CD4-positive, CD25-positive, alpha-beta regulatory T cell (primary cell): ENCODE measurements at places on chromosomes 1 and 21.

- DNase-seq: no peak
Observed at GRCh38 chr1:59046730-59047157, 250.2 kb upstream of the FGGY start.

DNA sequence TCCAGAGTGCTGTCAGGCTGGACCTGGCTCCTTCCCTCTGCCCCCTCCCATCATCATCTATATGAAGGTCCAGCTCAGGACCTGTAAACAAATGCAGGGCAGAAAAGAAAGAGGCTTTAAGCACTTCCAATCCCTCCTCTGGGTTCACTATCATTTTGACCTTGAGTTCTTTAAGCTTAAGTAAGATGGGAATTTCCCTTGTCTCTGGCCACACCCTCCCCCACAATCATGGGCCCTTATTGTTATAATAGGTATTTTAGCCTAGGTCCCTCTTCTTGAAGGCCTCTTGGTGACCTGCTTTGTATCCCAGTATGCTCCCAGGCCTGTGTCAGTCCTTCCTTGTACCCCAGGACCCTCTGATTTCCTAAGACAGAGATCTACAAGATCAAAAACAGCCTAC, 45.1 kb upstream of the EPS15 start:
- peak; percentile 27 for DNase-seq

DNA sequence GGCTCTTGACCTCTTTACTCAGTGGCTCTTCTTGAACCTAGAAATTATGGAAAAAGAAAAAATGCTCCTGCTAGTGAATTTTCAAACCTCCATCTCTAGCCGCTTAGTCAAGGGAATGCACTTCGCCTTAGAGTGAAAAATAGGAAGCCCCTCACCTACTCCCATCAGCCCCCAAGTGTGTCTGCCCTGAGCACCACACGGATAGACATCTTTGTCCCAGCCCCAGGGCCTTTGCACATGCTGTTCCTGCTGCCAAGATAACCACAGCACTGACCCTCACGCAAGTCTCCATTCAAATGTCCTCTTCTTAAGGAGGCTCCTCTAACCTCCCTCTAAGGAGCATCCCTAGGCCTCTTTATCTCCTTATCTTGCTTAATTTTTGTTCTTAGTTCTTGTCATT, 59.6 kb downstream of the FBXO2 start:
- DNase-seq: no peak

GRCh38 chr21:15370462-15370975, 305.7 kb upstream of the NRIP1 start:
- DNase-seq: no peak

GRCh38 chr1:40575336-40575735, 43.9 kb downstream of the ZNF684 start:
- no peak for DNase-seq

DNA sequence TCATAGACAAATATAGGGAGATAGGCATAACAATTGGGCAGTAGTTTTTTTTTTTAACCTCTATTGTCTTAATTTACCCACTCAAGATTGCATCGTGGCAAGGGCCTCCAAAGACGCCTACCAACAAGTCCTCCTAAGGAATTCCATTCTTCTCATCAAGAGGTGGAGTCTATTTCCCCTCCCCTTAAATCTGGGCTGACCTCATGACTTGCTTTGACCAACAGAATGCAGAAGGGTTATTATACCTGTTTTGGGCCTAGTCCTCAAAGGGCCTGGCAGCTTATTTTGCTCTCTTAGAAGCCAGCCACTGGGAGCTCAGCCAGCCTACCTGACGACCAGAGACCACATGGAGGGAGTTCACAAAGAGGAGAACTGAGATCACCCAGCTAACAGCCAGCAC, 92.3 kb downstream of the COQ8A start:
- no peak for DNase-seq

- peak; percentile 91 for DNase-seq
Observed at GRCh38 chr1:1630191-1630964, 1.6 kb upstream of the MMP23B start.

DNA sequence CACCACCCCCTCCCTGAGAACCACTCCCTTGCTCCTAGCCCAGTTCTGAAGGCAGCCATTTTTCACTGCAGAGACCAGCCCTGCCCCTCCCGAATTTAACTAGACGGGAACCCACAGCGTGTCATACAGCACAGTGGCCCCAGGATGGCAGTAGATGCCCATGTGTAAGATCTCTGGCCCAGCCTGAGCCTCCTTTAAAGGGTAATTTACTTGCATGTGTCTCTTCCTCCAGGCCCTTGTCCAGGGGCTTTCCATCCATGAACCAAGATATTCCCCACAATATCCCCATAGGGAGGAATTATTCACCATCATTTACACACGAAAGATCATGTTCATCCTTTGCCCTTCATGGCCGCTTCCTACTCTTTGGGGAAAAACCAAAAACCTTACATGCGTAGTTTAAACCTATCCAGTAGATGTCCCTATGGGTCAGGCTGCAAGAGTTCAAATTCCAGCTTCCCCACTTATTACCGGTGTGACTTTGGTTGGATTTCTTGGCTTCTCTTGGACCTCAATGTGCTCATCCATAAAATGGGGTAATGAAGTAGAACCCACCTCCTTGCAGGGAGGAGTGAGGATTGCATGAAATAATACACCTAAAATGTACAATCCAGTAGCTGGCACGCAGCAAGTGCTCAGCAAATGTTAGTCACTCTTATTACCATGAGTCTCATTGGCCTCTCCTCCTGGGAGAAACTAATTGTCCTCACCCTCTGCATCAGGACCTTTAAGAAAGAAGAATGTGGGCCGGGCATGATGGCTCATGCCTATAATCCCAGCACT, 4.0 kb upstream of the LACTBL1 start:
- DNase-seq: peak; percentile 35

DNA sequence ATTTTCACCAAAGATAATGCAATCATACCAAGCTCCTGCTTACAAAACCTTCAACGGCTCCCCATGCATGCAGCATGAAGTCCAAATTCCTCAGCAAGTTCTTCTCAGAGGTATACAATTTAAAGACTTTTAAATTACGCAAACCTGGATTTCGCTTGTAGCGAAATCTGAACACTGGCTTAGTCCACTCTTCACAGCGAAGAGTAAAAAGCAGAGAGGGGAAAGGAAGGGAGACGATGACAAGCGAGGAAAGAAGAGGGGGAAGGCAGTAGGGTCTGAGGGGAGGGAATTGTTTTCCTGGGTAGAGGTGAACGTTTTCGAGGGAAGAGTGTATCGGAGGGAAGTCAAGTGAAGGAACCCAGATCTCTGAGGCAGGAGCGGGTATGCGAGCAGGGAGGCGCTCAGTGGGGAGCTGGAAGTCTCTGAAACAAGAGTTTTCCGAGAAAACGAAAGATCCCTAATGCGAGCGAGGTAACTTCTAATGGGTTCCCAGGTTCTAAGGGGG, 790 bp downstream of the TESK2 start:
- DNase-seq: no peak

GRCh38 chr1:180675586-180675985, 43.8 kb downstream of the XPR1 start:
- DNase-seq: no peak

DNA sequence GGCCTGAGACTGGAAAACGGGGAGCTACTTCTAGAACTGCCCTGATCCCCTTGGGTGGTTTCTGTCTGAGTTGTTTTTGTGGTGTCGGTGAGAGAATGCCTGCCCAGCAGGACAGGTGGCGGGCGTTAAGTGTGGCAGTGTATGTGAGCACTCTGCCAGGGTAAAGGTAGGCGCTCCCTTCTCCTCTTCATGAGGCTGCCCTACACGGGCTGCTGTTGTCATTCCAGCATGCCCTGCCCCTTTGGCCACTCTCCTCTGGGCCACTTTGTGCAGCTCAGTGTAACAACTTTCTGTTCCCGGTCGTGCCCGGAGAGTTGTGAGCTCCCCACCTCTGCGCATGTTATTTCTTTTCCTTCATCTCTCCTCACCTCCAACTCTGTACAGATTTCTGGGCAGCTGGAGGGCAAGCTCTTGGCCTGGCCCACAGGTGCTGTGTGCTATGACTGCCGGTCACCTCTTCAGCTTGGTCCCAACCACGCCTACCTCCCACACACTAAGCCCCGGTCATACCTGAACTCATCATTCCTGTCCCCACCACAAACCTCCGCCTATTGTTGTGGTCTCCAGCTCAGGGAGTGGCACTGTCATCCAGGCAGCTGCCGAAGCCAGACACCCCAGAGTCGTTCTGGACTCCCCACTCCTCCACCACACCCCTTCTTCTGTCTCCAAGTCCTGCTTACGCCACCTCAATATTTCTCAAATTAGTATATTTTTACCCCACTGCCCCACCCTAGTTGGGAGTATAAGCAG, 69.0 kb downstream of the GADD45A start:
- no peak for DNase-seq

- no peak for DNase-seq
Observed at GRCh38 chr1:201282931-201283829, at the start of gene PKP1. TSS of gene PKP1 (plus strand) at chr1:201283506. CDS start at chr1:201283703, 197 bp downstream.

DNA sequence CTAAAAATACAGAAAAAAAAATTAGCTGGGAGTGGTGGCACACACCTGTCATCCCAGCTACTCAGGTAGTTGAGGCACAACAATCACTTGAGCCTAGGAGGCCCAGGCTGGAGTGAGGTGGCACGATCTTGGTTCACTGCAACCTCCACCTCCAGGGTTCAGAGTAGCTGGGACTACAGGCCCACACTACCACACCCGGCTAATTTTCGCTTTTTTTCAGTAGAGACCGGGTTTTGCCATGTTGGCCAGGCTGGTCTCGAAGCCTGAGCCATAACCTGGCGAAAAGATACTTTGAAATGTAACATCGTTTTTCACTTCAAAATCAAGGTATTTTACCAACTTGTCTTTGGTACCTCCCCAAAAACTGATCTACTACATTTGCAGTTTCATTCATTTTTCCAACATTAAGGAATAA, 6.1 kb downstream of the GAS5 start:
- no peak for DNase-seq
